Right lobe of liver (tissue), 6 donors: ENCODE measurements at places on chromosomes 5 and 9.

DNA sequence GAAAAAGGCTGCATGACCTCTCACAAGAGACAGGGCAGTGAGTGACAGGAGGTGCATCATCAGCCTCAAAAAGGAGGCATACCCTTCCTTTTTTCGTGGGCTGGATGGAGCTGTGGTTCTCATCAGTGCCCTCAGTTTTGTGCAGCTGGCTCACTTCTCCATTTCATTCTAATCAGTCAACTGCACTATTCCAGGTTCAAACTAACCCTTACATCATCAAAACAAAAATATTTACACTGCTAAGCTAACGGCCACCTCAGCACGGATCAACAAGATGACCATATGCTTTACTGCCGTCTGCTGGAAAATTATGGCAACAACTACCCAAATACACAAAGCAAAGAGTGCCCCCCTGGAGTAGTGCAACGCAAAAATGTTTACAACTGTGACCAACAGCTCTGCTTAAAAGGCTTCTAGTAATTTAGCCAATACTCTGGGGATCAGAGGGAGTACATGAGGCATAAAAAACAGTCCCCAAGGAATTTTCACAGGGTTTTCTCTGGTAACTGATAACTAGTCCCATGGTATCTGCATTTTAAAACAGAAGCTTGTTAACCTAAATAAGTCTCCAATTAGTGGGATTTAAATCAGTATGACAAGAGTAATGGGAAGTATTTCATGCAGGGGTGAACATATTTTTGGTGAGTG, 10.8 kb downstream of the KCNV2 start:
- no peak for DNase-seq
- H3K36me3 ChIP-seq = no peaks in the 10 kb centered on the region
- H3K4me3 ChIP-seq = no peak overlapping the region
- no peaks in the 10 kb centered on the region for H3K27me3 ChIP-seq
- H3K4me1 ChIP-seq = peaks cover 10% of the 10 kb centered on the region

DNA sequence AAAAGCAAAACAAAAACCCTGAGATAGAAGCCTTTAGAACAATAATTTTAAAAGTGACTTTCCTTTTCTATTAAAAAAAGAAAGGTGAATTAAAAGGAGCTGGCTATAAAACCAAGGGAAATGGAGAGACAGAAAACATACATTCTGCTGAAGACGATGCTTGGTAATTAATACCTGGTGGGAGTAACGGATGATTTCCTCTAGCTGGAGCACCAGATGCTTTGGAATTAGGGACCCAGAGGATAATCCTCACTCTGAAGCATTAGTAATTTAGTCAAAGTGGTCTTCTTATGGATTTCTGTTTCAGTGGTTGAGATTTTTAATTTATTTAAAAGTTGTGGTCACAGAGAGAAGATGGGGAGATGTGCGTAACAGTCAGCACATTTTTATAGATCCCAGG, 982.5 kb downstream of the TLE4 start:
- no peak overlapping the region for H3K4me3 ChIP-seq
- no peak for DNase-seq
- no peaks in the 10 kb centered on the region for H3K36me3 ChIP-seq
- peaks cover 6% of the 10 kb centered on the region for H3K4me1 ChIP-seq

DNA sequence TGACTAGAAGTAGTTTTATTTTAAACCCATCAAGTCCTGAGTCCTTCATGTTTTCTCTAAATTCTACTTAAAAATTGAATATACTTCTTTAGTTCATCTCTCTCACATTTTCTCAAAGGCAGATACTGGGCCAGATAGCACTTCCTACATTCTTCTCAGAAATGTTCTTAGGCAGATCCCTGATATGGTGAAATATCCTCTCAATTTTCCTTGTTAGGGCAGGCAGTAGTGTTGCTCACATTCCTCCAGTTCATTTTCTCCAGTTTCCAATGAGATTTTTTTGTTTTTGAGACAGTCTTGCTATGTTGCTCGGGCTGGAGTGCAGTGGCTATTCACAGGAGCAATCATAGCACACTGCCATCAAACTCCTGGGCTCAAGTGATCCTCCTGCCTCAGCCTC, 5.7 kb downstream of the GCNT1 start:
- no peaks in the 10 kb centered on the region for H3K36me3 ChIP-seq
- H3K4me3 ChIP-seq = no peak overlapping the region
- H3K27ac ChIP-seq = no peak overlapping the region
- H3K27me3 ChIP-seq = no peaks in the 10 kb centered on the region
- peaks cover under 1% of the 10 kb centered on the region for H3K4me1 ChIP-seq

DNA sequence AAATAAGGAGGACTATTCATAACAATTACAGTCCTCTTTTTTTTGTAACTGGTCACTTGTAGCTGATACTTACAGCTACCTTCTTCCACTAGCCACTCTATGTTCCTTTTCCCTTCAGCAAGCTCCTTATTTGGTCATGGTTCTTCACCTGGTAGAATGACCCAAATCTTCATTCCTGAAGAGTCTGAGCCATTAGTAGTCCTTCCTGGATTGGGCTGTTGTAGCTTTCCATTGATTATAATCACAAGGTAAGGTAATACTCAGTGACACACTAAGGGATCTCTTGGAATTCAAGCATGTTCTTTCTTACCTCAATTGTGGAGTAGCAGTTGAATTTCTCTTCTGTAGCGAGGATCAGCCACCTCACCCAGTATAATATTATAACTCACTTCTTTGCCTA, 25.5 kb upstream of the ITGA2 start:
- no peaks in the 10 kb centered on the region for H3K4me1 ChIP-seq
- no peak overlapping the region for H3K27ac ChIP-seq
- H3K4me3 ChIP-seq = no peak overlapping the region
- H3K36me3 ChIP-seq = no peaks in the 10 kb centered on the region
- no peaks in the 10 kb centered on the region for H3K27me3 ChIP-seq

GRCh38 chr5:38719916-38720315, 125.9 kb upstream of the OSMR start:
- no peaks in the 10 kb centered on the region for H3K4me1 ChIP-seq
- no peak overlapping the region for H3K27ac ChIP-seq
- DNase-seq = no peak
- no peaks in the 10 kb centered on the region for H3K36me3 ChIP-seq

DNA sequence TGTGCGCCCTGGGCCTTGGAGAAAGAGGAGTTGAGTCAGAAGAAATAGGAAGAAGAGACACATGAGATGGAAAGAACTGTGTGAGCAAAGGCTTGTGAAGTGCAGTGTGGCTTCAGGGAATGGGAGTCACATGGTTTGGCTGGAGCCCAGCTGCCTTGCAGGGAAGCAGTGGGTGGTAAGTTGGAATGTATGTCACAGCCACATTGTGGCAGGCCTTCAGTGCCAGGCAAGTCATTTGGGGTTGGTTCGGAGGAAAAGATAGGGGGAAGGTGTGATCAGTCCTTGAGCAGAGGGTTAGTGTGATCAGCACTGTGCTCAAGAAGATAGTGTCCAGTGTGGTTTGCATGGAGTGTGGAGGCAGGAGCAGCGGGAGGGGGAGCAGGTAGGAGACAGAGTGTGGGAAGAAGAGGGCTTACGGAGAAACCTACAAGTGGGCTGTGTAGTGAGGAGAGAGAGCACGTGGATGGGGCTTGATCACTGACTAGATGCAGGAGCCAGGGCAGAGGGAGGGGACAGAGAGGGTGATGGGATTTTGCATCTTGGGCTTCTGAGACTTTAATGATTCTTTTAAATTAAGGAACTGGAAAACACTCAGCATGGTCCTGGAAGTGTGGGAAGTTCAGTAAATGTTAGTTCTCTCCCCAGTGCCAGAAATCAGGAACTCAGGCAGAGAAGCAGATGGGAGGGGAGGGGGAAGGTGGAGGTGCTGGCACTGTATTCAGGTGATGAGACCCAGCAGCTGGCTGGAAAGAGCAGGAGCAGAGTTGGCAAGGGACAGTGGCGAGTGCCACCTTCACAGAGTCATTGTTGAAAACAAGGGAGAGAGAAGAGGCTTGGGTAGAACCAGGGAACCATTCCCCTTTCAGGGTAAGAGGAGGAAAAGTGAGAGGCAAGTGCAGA, 46.6 kb downstream of the ARHGAP26 start:
- H3K36me3 ChIP-seq = no peaks in the 10 kb centered on the region
- H3K27ac ChIP-seq = no peak overlapping the region
- H3K27me3 ChIP-seq = no peaks in the 10 kb centered on the region

GRCh38 chr5:131595088-131596033, 39.7 kb downstream of the RAPGEF6 start:
- no peaks in the 10 kb centered on the region for H3K4me1 ChIP-seq
- no peaks in the 10 kb centered on the region for H3K27me3 ChIP-seq
- no peak for DNase-seq
- no peak overlapping the region for H3K4me3 ChIP-seq

DNA sequence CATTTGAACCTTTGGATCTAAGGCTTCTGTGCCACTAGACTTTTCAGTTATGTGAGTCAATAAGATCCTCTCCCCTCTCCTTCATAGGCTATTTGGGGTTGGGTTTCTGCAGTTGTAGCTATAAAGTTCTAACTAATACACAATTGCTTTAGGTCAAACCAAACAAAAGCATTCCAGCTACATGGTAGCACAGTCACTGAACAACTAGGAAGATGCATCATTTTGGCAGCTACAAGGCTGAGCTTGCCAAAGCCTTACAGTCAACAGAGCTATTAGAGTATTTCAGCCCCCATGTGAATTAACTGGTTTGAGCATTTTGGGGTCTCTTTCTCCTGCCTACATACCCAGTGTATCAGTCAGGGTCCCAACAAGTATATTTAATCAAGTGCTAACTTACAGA, 234.6 kb downstream of the ZNF608 start:
- DNase-seq = no peak
- no peaks in the 10 kb centered on the region for H3K4me1 ChIP-seq
- no peaks in the 10 kb centered on the region for H3K36me3 ChIP-seq
- no peak overlapping the region for H3K4me3 ChIP-seq
- no peaks in the 10 kb centered on the region for H3K27me3 ChIP-seq

- no peaks in the 10 kb centered on the region for H3K4me1 ChIP-seq
- no peaks in the 10 kb centered on the region for H3K36me3 ChIP-seq
- H3K27ac ChIP-seq = no peak overlapping the region
- no peak for DNase-seq
- H3K27me3 ChIP-seq = no peaks in the 10 kb centered on the region
Observed at GRCh38 chr5:40914835-40915234, 5.5 kb downstream of the C7 start.

DNA sequence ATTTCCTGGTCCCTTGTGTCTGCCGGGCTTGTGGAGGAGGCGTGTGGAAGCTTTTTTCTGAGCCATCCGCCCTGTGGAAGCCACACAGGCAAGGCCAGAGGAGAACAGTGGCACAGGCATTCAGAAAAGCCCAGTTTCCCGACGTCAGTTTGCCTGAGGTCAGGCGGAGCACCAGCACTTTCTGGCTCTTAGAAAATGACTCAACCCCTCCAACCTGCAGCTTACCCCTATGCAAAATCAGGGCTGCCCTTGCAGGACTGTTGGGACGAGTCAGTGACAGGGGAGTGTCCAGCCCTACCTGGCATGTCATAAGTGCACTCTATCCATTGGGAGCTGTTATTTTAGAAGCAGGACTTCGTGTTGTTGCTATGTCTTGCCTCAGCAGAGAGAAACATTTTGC, 216.0 kb downstream of the NR3C1 start:
- no peak for DNase-seq
- no peaks in the 10 kb centered on the region for H3K36me3 ChIP-seq
- H3K4me1 ChIP-seq = no peaks in the 10 kb centered on the region
- no peak overlapping the region for H3K27ac ChIP-seq

DNA sequence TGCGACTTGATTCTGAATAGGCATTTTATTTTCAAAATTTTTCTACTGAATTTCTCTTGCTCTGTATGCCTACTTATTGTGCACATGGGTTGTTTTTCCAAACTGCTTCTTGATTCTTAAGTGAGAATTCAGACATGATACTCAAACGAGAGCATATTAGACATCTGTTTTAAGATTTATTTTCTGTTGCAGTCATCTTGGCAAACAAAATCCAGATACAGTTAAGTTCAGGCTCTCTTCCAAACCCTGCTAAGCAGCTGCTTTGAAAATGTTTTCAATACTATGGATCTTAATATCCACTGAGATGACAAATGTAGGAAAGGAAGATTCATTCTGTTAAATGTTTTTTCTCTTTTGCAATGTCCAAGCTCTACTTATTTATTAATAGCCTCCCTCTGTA, 4.5 kb downstream of the TMEM215 start:
- no peak overlapping the region for H3K4me3 ChIP-seq
- H3K27me3 ChIP-seq = peaks cover 7% of the 10 kb centered on the region
- H3K27ac ChIP-seq = no peak overlapping the region
- no peaks in the 10 kb centered on the region for H3K36me3 ChIP-seq

GRCh38 chr9:77719321-77719720, 71.2 kb upstream of the GNA14 start:
- H3K27me3 ChIP-seq = no peaks in the 10 kb centered on the region
- H3K36me3 ChIP-seq = no peaks in the 10 kb centered on the region
- no peak for DNase-seq
- H3K4me3 ChIP-seq = no peak overlapping the region

DNA sequence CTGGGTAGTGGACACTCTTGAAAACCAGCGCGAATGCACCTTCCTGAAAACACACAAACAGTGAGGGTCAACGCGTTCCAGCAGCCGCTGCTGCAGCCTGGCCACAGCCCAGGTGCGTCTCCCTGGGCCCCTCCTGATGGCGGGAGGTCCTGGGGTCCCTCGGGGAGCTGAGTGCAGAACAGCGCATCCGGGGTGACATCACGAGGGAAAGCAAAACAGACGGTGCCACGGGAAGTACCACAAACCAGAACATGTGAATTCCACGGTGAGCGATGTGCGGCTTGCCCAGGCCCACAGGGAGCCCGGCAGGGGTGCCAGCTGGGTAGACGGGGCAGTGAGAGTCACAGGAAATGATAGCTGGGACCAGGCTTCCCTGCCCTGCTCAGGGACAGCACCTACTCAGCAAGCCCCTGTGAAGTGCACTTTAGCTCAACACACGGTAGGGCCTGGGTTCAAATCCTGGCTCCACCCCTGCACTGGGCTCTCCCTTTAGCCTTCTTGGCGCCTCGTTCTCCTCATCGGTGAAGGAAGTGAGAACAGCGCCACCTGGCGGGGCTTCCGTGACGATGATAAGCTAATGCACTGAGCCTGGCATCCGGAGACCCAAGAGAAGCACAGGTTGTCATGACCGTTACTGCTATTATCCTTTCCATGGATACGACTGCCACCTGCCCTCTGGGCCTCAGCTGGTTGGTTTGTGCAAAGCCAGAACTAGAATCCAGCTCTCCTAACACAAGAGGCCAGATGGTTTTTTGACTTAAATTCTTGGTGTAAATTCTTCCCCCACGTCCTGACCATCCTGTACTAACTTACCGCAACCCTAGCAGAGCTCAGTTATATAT, 24.6 kb downstream of the GFPT2 start:
- no peak overlapping the region for H3K4me3 ChIP-seq
- peak; percentile 83 for DNase-seq
- no peaks in the 10 kb centered on the region for H3K27me3 ChIP-seq
- H3K27ac ChIP-seq = no peak overlapping the region
- H3K4me1 ChIP-seq = no peaks in the 10 kb centered on the region
